ENCODE measurements at places on chromosomes 3 and 15. TPM values are rescaled to one million over a fixed set of nuclear protein-coding genes. Genes with fewer than 3 reads are reported as not detected.

SCAANT1 gene
- total RNA-seq: not detected

PLCL2 gene
- 13.1 TPM for total RNA-seq

SLC6A11 gene
- not detected for total RNA-seq

SERF2 gene
- total RNA-seq: 2,053 TPM

DNA sequence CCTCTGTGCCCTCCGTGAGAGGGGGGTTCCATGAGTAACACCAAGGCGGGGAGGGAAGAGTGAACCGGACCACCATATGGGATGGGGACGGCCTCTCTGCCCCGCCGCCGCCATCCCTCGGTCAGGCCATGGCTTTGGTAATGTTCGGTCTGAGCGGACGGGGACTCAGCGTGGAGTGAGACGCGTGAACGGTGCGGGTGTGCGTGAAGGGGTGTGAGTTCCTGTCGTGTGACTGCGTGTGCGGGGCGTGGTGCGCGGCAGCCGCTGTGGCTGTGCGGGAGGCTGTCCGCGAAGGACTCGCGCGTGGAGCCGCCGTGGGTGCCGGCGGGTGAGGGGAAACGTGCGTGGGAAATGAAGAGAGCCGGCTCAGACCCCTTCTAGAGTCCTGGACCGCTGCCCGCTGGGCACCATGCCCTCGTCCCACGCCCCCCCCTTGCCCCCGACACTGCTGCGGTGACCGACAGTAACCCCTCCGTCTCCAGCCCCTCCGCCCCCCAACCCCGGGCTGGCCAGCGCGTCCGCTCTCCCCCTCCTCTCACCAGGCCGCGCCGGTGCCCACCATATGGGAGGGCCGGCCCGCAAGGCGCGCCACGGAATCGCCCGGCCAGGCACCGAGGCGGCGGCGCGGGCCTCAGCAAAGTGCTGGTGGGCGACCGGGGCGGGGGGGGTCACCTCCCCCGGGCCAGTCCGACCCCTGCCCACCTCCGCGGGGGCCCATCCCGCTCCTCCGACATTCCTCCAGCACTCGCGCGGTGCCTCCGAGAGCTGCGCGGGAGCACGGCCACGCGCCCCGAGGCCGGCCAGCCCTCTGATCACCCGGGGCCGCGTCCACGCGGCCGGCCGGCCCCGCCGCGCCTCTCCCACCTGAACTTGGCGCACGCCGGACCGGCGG lies 589 bp downstream of the KLF15 start:
- DNase-seq: no peak

- no peak for DNase-seq
Measured at GRCh38 chr3:37766797-37767776, 94.6 kb upstream of the CTDSPL start.

DNA sequence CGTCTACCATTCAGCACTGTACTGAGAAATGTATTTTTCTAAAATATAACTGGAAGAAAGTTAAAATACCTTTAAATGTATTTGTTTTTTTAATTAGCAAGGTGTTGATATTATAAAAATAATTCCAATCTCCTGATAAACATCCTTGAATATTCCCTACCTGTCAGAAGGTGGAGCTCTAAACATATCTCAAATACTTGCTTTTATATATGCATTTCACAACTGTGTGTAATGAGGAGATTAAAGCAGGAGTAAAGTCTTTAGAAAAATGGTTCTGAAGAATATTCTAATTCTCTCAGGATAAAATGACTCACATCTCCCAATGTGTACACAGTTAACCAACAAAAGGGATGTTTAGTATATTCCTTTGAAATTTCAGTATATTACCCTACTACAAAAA lies 422.7 kb downstream of the PLCL2 start:
- DNase-seq: no peak

DNA sequence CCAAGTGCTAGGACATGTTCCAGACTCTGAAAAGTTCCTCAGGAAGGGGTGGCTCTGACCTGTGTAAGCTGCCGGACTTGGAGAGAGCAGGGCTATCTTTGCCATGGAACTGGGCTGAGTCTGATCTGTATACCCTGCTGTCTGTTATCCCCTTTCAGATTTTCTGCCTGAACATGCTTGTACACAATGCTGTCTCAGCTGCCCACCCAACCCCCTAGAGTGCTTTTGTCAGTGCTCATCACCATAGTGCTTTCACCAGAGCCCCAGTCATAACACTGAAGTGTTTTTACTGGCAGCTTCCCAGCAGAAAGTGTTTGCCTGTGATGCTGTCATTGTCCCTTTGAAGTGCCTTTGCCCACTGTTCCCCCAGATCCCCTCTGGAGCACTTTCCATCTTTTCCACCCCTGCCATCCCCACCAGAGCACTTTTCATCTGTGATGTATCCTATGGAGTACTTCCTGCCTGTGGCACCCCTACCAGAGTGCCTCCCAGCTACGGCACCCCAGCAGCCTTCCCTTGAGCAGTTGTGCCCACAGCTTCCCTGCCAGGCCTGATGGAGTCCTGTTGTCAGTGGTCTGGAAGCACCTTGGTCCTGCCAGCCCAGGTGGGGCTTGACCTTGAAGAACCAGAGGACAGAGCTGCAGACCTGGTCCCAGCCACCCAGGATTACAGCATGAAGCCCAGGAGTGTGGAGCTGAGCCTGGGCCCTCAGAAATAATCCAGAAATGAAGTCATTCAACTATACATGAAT lies 397.7 kb downstream of the DIPK2A start:
- DNase-seq: no peak

- no peak for DNase-seq
Measured at GRCh38 chr15:25971053-25971452, 107.9 kb upstream of the ATP10A start.

- DNase-seq: no peak
Measured at GRCh38 chr15:79676621-79677020, 220.2 kb downstream of the MTHFS start.

DNA sequence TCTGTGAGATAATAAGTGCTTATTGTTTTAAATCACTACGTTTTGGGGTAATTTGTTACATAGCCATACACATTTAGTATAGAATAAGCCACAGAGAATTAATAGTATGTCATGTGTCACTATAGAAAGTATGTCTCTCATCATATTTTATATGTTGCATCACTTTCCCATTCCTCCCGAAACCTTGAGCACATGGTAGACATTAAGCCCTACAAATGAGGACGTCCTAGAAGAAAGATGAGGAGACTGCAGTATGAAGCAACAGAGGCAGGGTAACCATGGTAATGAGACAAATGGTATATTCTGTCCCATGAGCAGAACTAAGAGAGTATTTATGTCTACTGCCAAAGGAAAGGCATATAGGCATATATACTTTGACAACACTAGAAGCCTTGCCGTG lies 720.2 kb downstream of the ROBO1 start:
- DNase-seq: no peak

DNA sequence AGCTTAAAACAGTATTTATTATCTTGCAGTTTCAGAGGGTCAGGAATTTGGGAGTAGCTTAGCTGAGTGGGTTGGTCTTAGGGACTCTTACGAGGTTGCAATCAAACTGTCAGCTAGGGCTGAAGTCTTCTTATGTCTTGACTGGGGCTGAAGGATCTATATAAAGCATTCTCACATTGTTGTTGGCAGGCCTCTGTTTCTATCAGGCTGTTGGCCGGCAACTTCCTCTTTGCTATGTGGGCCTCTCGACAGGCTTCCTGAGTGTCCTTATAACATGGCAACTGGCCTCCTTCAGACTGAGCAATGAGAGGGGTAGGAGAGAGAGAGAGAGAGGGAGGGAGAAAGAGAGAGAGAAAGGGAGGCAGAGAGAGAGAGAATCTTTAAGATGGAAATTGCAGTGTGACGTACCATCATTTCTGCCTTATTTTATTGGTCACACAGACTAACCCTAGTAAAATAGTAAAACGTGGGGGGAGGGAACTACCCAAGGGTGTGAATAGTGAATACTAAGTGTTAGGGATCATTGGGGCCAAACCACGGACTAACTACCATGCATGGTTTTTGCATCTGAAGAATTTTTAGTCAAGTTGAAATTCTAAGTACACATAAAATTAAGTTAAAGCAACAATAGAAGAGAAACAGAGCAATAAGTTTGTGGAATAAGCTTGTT lies 16.1 kb downstream of the FGF7 start:
- no peak for DNase-seq

DNA sequence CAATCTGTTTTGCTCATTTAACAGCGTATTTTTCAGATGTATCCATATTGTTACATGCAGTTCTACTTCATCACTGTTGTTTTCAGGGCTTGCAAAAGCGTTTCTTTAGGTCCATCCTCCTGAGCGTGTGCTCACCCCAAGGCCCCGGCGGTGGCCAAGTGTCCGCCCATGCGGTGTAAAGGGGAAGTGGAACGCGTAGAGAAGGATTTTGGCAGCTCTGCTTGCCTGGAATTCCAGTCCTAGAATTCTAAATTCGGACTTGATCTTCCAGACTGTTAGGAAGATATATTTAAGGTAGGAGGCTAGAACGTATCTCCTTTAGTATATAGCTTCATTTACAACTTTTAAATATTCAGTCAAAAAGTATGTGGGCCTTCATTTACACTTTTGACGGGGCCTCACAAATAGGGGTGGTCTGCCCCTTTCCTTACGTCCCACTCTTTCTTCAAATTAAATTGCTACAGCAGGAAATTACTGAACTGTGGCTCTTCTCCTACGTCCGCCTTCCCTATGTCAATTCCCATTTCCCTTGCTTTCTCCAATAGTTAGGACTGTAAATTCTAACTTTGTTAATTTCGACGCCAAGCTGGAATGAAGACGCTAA lies 609 bp upstream of the TBC1D23 start:
- no peak for DNase-seq

DNA sequence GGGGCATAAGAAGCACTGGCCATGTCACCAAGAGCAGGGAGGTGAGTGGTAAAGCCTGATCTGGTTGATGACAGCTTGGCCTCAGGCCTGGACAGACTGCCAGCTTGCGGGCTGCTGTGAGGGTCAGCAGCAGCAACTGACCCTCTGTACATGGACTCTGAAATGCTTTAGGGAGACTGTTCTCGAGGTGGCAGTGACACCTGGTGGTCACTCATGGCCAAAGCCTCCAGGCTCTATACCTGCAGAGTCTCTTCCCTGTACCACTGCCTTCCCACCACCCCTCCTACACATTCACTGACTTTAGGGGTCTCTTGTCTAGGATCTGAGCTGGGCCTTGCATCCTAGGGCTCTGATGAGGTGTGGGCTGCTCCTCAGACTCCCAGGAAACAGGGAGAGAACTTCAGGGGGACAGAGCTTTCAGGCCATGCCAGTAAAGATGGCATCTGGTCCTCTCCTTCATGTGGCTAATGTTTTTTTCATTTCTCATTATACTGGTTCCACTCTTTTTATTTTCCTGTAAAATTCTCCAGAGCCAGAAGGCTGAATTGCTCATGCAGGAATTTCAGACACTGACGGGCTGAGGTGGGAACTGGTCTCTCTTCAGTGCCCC lies 17.2 kb upstream of the TIMP4 start:
- no peak for DNase-seq

GRCh38 chr3:166013073-166013679 lies 176.0 kb upstream of the BCHE start:
- peak; percentile 23 for DNase-seq

- DNase-seq: no peak
Measured at GRCh38 chr15:57503911-57504598, 87.6 kb upstream of the MYZAP start.

GRCh38 chr15:31034152-31034551 lies 42.7 kb upstream of the MTMR10 start:
- no peak for DNase-seq

- no peak for DNase-seq
Measured at GRCh38 chr3:185971579-185971978, 33.8 kb upstream of the TRA2B start.

DNA sequence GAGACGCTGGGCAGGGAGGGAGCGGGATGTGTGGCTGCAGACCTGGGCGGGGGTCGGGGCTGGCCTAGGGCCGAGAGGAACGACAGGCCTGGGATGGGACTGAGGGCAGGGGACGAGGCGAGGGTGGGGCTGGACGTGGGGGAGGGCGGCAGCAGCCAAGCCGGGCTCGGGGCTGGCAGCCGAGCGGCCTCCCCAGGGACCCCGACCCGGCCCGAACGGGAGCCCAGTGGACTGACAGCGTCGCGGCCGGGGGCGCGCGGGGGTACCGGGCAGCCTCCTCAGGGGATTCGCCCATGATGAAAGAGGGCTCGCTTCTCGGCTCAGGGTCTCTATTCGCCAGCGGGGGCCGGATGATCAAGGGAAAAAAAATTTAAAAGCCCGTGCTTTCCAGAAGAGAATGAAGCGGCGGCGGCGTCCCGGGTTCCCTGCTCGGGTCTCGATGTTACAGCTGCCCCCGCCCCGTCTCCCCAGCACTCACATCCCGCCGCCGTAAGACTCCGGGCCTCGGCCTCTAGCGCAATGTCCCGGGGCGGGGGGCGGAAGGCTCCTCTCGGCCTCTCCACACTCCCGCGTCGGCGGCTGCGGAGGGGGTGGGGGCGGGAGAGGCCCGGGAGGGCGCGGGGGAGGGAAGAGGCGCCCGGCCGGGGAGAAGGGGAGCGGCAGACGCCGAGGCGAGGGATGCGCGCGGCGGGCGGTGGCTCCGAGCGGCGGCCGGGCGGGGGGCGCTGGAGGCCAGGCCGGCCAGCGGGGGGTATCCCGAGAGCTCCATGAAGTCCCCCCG lies 4.3 kb downstream of the PTH1R start:
- DNase-seq: no peak

- no peak for DNase-seq
Measured at GRCh38 chr3:56751056-56751707, 50.6 kb downstream of the ARHGEF3 start.

- DNase-seq: peak; percentile 20
Measured at GRCh38 chr3:7875925-7876324, 625.7 kb upstream of the LMCD1 start.

DNA sequence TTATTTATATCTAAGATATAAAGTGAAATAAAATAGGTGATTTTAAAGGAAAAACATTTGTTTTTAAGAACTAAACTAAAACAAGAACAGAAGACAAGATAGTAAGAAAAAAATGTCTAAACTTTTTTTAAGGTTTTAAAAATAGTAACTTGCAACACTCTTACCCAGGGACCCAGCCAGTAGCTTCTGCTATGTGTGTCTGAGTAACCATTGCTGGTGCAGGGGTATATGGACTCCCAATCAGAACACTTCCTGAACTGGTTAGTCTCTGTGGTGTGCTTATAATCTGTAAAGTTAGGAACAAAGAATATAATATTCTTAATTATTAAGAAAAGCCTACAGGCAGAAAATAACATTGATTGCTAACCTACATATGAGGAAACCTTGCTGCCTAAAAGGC lies 118.4 kb downstream of the ATP1B3 start:
- DNase-seq: no peak

- DNase-seq: no peak
Measured at GRCh38 chr3:46214751-46215352, 6.7 kb upstream of the CCR1 start.

GRCh38 chr3:16793321-16793720 lies 91.4 kb upstream of the PLCL2 start:
- no peak for DNase-seq

DNA sequence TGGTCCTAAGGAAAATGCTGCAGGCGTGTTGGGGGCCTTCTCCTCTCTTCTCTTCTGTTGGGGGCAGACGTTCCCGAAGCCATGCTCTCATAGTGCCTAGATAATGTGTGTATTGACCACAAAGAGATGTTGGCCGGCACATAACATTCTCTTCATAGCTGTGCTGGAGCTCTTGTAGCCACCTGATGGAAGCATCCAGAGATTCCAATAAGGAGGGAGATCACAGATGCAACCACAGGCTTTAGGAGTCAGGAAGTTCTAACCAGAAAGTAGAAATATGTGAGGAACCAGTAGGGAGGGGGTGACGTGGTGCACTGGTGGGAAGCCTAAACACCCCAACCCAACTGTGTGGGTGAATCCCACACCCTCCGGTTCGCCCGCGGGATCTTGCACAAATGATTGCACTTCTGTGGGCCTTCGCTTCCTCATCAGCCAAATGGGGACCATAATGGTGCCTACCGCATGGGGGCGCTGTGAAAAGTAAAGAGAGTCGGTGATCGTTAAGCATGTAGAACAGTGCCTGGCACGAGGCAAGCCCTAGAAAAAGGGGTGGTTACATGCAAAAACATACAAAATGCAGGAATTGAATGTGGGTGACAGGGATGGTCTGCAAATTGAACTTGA lies 87.8 kb downstream of the TOP2B start:
- DNase-seq: no peak

All from glomerular endothelial cell (primary cell).